ENCODE measurements at places on chromosomes 7 and 10. TPM values are rescaled to one million over a fixed set of nuclear protein-coding genes. Genes with fewer than 3 reads are reported as not detected.

DNA sequence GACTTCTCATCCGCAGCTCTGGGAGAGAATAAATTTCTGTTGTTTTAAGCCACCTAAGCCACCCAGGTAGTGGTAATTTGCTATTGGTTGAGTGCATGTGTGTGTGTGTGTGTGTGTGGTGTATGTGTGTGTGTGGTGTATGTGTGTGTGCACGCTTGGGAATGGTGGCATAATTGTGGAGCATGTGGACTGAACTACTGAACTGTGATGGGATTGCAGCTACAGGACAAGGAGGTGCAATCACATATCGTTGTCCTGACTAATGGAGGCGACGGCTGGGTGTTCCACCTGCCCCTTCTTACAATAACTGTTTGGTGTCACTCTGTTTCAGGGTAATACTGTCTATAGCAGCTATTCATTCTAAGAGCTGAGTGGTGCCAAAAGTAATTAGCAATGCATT lies 448.7 kb upstream of the PFKP start:
- no peaks in the 10 kb centered on the region for H3K27me3 ChIP-seq
- no peaks in the 10 kb centered on the region for H3K36me3 ChIP-seq
- H3K4me1 ChIP-seq: no peaks in the 10 kb centered on the region
- no peak overlapping the region for H3K4me3 ChIP-seq
- DNase-seq: no peak
- H3K27ac ChIP-seq: no peak overlapping the region

The RAMP3 gene
- total RNA-seq: 14.4 TPM

GRCh38 chr10:61961278-61961677 lies 59.8 kb downstream of the ARID5B start:
- no peaks in the 10 kb centered on the region for H3K27me3 ChIP-seq
- DNase-seq: no peak
- no peaks in the 10 kb centered on the region for H3K4me1 ChIP-seq
- H3K36me3 ChIP-seq: no peaks in the 10 kb centered on the region
- no peak overlapping the region for H3K27ac ChIP-seq

- no peaks in the 10 kb centered on the region for H3K36me3 ChIP-seq
- H3K4me3 ChIP-seq: no peak overlapping the region
- DNase-seq: peak; percentile 28
- no peaks in the 10 kb centered on the region for H3K4me1 ChIP-seq
- no peak overlapping the region for H3K27ac ChIP-seq
Observed at GRCh38 chr10:116732573-116732972, 9.8 kb downstream of the HSPA12A start.

The SPDYE11 gene
- total RNA-seq: not detected

DNA sequence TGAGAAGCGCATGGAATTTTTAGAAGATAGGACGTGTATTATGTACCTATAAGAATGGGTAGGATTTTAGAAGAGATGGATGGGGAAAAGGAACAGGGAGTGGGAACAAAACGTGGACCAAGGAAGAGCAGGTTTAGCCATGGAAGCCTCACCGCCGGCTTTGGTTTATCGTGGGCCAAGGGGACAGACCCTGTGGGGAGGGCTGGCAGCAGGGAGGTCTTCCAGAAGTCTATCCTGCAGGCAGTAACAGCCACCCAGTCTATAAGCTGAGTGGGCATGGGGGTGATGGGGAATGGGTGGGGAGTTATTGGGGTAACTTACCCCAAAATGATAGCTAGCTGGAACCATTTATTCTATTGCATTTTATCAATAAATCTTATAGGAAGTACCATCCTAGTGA lies 44.9 kb downstream of the IKZF1 start:
- no peaks in the 10 kb centered on the region for H3K27me3 ChIP-seq
- no peaks in the 10 kb centered on the region for H3K4me1 ChIP-seq
- no peaks in the 10 kb centered on the region for H3K36me3 ChIP-seq
- no peak for DNase-seq
- H3K4me3 ChIP-seq: no peak overlapping the region

DNA sequence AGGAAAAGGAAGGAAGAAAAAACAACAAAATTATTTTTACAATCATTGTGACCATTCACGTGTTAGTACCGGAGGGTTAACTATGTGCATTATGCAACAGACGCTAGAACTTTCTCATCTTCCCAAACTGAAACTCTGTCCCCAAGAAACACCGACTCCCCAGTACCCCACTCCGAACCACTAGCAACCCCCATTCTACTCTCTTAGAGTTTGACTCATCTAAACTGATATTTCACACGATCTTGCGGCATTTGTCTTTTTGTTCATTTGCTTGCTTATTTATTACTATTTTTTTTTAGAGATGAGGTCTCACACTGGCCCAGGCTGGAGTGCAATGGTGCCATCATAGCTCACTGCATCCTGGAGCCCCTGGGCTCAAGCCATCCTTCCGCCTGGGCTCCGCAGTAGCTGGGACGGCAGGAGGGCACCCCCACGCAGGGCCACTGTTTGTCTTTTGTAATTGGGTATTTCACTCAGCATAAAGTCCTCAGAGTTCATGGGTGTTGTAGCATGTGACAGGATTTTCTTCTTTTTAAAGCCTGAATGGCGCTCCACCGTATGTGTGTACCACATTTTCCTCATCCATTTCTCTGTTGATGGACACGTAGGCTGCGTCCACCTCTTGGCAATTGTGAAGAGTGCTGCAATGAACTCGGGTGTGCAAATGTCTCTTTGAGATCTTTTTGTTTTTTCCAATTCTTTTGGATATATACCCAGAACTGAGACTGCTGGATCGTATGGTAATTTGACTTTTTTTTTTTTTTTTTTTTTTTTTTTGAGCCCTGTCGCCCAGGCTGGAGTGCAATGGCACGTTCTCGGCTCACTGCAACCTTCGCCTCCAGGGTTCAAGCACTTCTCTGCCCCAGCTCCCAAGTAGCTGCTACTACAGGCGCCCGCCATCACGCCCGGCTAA lies 9.5 kb downstream of the MNX1 start:
- DNase-seq: no peak
- H3K4me1 ChIP-seq: peaks cover 53% of the 10 kb centered on the region
- H3K36me3 ChIP-seq: no peaks in the 10 kb centered on the region
- peak overlapping the region; percentile 53 for H3K4me3 ChIP-seq
- H3K27ac ChIP-seq: no peak overlapping the region

DNA sequence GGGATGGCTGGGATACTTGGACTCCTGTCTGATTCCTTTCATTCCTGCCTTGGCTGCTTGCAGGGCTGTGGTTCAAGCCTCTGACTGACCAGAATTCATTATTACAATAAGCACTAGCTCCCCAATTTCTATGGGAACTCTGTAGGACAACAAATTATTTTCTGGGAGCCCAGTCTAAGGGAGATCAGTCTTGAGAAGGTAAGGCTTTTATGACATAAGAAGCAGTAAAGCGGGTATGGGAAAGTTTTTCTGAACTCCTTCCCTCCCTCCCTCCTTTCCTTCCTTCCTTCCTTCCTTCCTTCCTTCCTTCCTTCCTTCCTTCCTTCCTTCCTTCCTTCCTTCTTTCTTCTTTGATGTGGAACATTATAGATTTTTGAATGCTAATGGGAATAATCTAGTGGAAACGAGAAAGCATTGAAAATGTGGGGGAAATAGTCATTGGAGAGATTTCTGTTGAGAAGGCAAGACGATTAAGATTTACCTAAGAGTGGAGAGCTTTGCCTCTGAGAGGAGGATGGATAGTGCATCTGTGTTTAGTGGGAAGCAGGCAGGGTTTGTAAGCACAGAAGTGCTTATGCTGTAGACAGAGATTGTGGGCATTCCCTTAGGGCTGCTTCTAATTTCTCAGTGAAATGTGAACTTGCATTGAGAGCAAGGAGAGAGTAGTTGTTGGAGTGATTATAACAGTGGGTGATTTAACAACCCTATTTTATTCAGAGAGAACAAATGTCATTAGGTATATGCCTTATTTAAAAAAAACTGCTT lies 201.5 kb downstream of the DNAJB9 start:
- no peaks in the 10 kb centered on the region for H3K4me1 ChIP-seq
- no peak overlapping the region for H3K27ac ChIP-seq
- no peaks in the 10 kb centered on the region for H3K27me3 ChIP-seq
- no peak overlapping the region for H3K4me3 ChIP-seq
- DNase-seq: no peak

GRCh38 chr7:44884621-44885393 lies 523 bp downstream of the PURB start:
- no peaks in the 10 kb centered on the region for H3K27me3 ChIP-seq
- peak overlapping the region; percentile 87 for H3K4me3 ChIP-seq
- H3K4me1 ChIP-seq: peaks cover 57% of the 10 kb centered on the region
- H3K27ac ChIP-seq: peak overlapping the region; percentile 98

- H3K4me1 ChIP-seq: no peaks in the 10 kb centered on the region
- peaks cover 33% of the 10 kb centered on the region for H3K36me3 ChIP-seq
- no peak overlapping the region for H3K4me3 ChIP-seq
- H3K27me3 ChIP-seq: no peaks in the 10 kb centered on the region
- H3K27ac ChIP-seq: no peak overlapping the region
Observed at GRCh38 chr7:134293002-134293740, 23.6 kb downstream of the SLC35B4 start.

- H3K4me3 ChIP-seq: no peak overlapping the region
- H3K4me1 ChIP-seq: no peaks in the 10 kb centered on the region
- no peak overlapping the region for H3K27ac ChIP-seq
- DNase-seq: no peak
- no peaks in the 10 kb centered on the region for H3K27me3 ChIP-seq
Observed at GRCh38 chr7:70193514-70193913, 595.2 kb downstream of the AUTS2 start.

- H3K27me3 ChIP-seq: no peaks in the 10 kb centered on the region
- no peak overlapping the region for H3K4me3 ChIP-seq
- no peak overlapping the region for H3K27ac ChIP-seq
- H3K4me1 ChIP-seq: no peaks in the 10 kb centered on the region
- no peaks in the 10 kb centered on the region for H3K36me3 ChIP-seq
Observed at GRCh38 chr7:41873741-41874140, 170.9 kb upstream of the INHBA start.

- no peak for DNase-seq
- no peak overlapping the region for H3K27ac ChIP-seq
- no peaks in the 10 kb centered on the region for H3K36me3 ChIP-seq
- peaks cover 80% of the 10 kb centered on the region for H3K27me3 ChIP-seq
Observed at GRCh38 chr7:1325246-1325645, 92.6 kb downstream of the UNCX start.

The ZNF239 gene
- total RNA-seq: 0.30 TPM

The CTTNBP2 gene
- 2.2 TPM for total RNA-seq

DNA sequence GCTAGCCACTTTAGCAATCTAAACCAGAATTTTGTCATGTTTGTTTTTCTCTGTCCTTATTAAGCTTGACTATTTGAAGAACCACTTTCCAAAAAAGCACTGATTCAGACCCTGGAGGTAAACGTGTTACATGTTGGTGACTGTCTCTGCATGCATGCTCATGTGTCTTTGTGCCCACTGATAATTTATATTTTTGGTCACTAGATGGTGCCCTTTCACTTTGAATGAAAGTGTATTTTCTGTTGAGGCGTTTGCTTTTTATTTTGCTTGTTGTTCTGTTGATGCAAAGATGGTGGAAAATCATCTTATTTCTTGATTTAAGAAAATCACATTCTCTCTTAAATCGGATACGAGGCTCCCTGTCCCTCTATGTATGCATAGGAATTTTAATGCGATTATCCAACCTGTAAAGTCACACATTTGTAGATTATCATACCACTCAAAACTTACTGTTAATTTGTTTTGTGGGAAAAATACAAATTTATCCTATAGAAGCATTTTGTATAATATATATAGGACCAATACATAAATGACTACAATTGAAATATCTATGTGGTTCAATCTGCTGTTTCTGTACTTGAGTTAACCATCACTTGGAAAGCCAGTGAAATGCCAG lies 269.3 kb downstream of the BICC1 start:
- H3K27me3 ChIP-seq: no peaks in the 10 kb centered on the region
- peaks cover 18% of the 10 kb centered on the region for H3K4me1 ChIP-seq
- H3K36me3 ChIP-seq: no peaks in the 10 kb centered on the region
- no peak overlapping the region for H3K4me3 ChIP-seq

DNA sequence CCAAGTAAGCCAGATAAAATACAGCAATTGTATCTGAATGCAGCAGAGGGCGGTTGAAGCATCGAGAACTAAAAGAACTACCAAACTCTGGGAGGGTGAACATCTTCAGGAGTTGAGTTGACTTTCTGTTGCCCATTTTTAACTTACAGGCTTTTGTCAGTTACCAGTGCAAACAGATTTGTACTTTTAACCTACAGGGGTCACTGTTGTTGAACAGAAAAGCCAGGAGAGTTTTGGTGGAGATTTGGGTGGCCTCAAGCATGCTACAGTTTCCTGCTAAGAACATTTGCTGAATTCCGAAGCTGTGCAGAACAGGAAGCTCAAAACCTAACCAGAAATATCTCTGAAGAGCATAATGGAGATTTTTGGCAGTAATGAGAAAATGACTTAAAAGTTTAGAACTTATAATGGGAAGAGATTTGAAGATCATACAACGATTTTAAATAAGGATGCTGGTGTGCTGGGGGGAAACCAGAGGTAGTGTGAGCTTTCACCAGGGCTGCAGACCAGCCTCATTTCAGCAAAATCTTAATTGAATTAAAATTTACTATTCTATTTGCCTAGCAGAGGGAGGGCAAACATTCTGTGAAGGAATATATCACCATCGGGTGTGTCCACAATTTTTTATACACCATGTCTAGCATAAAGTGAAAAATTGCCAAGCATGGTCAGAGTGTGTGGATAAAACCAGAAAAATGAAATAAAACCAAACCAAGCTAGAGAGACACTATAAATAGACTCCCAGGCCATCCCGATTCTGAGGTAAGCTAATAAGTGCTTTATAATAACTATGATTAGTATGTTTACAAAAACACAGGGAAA lies 208.6 kb upstream of the CCDC6 start:
- peaks cover 6% of the 10 kb centered on the region for H3K4me1 ChIP-seq
- DNase-seq: no peak
- H3K27me3 ChIP-seq: no peaks in the 10 kb centered on the region
- no peak overlapping the region for H3K4me3 ChIP-seq

- no peaks in the 10 kb centered on the region for H3K27me3 ChIP-seq
- no peak overlapping the region for H3K4me3 ChIP-seq
- peaks cover 6% of the 10 kb centered on the region for H3K4me1 ChIP-seq
- no peaks in the 10 kb centered on the region for H3K36me3 ChIP-seq
- H3K27ac ChIP-seq: no peak overlapping the region
- DNase-seq: no peak
Observed at GRCh38 chr7:82166260-82167015, 277.1 kb downstream of the CACNA2D1 start.

The HYAL4 gene
- total RNA-seq: 1.1 TPM

The SP8 gene
- 0.72 TPM for total RNA-seq

GRCh38 chr7:44335184-44335583 lies 9.8 kb upstream of the CAMK2B start:
- H3K36me3 ChIP-seq: no peaks in the 10 kb centered on the region
- peaks cover 2% of the 10 kb centered on the region for H3K4me1 ChIP-seq
- no peak overlapping the region for H3K4me3 ChIP-seq
- no peak for DNase-seq
- H3K27me3 ChIP-seq: no peaks in the 10 kb centered on the region

The CAMK2B gene
- total RNA-seq: 0.89 TPM

DNA sequence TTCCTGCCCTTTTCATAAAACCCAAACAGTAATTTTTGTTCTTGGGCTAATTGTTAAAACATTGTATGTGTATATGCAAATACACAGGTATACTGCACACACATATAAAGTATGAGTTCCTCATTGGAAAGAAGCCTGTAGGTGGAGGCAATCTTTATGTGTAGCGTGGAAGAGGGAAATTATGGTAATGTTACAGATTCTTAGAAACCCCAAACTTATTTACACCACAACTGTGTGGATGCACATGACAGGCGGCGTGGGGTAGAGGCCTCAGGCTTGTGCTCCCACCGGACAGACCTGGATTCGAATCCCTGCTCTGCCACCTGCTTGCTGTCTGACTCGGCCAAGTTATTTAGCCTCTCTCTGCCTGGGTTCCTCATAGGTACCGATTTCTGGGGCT lies 223.0 kb downstream of the CELF2 start:
- no peak for DNase-seq
- H3K4me1 ChIP-seq: peaks cover 17% of the 10 kb centered on the region
- H3K4me3 ChIP-seq: no peak overlapping the region
- no peak overlapping the region for H3K27ac ChIP-seq
- H3K27me3 ChIP-seq: no peaks in the 10 kb centered on the region
- H3K36me3 ChIP-seq: no peaks in the 10 kb centered on the region

Measured in suprapubic skin (tissue), 4 donors.